Fibroblast of skin of abdomen (primary cell): ENCODE measurements at places on chromosomes 12 and 14.
A peak's percentile ranks its signal among the peaks of the same experiment; 100 is the strongest.

DNA sequence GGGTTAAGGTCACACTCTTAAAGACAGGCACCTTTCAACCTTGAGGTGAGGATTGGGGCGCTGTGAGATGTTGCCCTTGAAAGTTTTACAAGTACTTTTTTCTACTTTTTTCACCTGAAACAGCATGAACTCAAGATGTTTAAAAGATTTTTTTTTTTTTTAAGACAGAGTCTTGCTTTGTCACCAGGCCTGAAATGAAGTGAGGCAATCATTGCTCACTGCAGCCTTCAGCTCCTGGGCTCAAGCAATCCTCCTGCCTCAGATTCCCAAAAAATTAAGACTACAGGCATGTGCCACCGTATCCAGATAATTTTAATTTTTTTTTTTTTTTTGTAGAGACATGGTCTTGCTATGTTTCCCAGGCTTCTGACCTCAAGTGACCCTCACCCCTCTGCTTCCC, 243.9 kb downstream of the DIO2 start:
- no peak for DNase-seq

DNA sequence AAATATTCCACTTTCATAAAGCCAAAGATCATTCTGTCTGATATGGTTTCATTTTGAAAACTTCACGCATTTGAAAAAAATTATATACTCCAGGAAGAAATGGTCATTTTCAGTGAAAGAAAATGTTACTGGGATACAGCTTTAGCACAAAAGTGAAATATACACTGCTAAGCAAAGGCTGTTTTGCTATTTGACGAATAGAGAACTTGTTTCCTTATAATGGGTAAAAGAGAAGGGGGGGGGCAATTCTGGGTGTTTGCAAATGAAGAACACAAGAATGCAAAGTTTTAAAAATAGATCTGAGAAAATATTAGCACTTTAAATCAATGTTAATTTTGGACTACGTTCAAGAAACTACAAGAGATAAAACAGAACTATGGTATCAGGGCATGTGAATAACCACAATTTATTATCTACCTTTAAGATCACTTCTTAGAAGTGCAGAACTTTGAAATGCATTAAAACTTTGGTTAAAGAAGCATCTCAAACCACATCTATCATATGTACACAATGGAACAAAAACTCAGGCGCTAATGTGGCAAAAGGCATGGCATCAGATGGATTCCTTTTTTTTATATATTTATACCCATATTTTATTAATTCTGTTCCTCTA, 51.1 kb downstream of the EFCAB11 start:
- no peak for DNase-seq

- peak; percentile 75 for DNase-seq
These were observed 71.8 kb downstream of the PAWR start for GRCh38 chr12:79618848-79619404.

DNA sequence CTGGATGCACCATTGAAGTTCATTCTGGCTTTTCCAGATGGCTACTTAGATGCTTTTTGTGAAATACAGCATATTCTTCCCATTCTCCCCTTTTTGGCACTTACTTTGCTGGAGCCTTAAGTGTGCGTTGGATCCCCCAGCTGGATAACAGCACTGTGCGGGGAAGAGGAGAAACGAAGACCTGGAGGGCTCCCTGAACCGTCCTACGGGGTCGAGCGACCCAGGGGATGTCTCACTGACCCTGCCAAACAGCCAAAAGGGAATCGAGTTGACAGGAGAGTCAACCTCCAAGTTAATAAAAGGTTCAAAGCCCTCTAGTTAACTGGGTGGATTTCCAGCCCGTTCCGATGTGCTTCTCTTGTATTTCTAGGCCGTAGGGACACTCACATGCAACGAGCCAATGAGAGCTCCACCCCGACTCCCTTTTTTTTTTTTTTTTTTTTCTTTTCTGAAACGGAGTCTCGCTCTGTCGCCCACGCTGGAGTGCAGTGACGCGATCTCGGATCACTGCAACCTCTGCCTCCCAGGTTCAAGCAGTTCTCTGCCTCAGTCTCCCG, 1.0 kb upstream of the CAMKK2 start:
- DNase-seq, result peak; percentile 17

- peak; percentile 52 for DNase-seq
These were observed 311.9 kb upstream of the TBX3 start for GRCh38 chr12:114995891-114996290.

GRCh38 chr12:26631846-26632245, 201.1 kb downstream of the ITPR2 start:
- DNase-seq, result peak; percentile 52

DNA sequence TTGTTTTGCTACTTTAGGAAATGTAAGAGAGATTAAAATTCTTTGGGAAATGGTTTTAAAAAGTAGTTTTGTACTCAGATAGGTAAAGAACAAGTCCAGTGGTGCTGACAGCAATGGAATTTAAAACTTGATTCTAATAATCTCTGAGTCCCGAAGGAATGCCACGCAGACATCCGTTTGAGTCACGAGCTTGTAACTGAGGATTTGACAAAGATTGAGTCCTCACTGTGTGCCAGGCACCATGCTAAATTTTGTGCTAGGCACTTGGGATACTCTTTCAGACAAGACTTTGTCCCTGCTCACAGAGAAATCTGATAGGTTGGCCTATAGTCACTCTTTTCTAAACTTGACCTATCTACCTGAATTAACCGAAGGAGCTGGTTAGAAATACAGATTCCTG, 12.7 kb downstream of the FLRT2 start:
- no peak for DNase-seq

- DNase-seq, result peak; percentile 77
These were observed 215.4 kb downstream of the PELI2 start for GRCh38 chr14:56333359-56334292.

DNA sequence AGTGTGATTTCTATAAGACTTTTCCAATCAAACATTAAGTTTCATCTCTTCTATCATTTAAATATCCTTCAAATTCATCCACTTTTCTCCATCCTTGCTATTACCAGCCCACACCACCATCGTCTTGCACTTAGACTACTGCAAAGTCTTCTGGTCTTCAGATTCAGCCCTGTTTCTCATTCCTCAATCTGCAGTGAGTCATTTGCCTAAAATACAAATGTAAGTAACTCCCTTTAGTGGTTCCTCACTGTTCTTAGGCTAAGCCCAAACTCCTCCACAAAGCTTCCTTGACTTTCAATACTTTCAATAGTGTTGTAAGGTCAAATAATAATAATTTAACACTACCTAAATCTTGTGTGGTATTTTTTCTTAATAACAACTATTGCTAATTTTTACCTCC, 83.3 kb downstream of the PLEKHG7 start:
- DNase-seq, result peak; percentile 31

DNA sequence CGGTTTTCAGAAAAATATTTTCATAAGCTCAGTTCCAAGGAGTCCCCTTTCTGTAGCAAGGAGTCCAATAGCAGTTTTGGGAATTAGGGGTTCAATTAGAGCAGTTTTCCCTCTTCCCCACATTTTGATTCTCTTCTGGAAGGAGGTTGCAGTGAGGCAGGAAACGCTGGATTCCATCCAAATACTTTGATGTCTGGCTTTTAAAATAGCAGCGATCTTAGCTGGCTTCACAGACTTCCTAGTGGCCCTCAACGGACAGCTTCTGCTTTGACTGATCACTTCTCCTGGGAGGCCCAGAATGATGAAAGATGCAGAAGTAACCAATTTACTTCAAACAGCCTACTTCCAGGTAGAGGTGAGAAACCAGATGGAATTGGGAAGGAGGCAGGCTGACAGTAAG, 63.1 kb downstream of the C12orf75 start:
- peak; percentile 76 for DNase-seq

GRCh38 chr14:22808388-22809209, 6.6 kb downstream of the SLC7A7 start:
- DNase-seq, result no peak

DNA sequence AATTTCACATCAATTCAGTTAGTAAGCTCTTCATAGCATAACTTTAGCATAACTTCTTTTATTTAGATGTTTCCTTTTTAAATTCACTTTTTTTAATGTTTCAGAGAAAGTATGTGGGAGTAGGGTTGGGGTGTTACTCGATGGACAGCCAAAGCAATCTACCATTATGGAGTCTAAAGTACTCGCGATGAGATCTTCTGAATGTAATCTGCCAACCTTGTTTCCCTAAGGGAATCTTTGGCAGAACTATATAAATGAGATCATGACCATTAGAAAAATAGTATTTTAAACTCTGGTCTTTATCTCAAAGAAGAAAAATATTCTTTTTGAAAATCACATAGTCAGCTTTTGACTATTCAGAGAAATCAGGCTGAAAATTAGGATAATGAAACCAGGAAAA, 103.9 kb downstream of the BBS10 start:
- DNase-seq, result no peak

GRCh38 chr12:104507672-104508071, 50.9 kb downstream of the CHST11 start:
- DNase-seq, result no peak

GRCh38 chr12:27431185-27431584, 15.4 kb upstream of the SMCO2 start:
- no peak for DNase-seq

- no peak for DNase-seq
These were observed 188.9 kb upstream of the BCL2L14 start for GRCh38 chr12:11881835-11882234.

DNA sequence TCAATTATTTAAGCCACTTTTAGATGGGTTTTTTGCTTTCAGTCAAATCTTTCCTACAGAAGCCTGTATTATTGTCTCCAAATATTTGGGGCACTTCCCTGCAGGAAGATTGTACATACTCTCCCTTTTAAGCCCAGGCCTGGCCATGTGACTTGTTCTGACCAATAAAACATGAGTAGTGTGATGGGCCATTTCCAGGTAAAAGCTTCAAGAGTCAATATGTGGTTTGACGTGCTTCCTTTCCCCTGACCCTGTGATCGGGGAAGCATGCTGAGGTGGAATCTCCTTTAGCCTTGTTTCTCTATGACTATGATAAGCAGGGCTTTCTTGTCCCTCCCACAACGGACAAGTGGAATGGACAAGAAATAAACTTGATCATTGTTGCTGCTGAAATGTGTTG, 14.2 kb upstream of the NIN start:
- DNase-seq, result no peak

GRCh38 chr12:47981496-47982260, 18.3 kb downstream of the TMEM106C start:
- no peak for DNase-seq

DNA sequence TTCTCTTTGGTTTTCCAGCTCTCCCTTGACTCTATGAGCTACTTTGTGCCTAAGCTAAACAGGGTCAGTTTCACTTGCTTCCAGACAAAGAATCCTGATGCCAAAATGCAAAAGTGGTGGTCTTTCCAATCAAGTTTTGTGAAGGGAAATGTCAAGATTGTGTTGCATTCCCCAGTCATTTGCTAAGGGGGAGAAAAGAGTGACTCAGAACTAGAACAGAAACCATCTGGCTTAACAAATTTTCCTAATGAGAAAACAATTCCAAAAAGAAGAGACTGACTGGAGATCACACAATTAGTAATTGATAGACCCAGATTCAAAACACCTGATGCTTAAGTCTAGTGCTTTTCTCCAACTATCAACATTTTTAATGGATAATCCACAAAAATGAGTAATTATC, 235.1 kb upstream of the DIO2 start:
- DNase-seq, result peak; percentile 35

DNA sequence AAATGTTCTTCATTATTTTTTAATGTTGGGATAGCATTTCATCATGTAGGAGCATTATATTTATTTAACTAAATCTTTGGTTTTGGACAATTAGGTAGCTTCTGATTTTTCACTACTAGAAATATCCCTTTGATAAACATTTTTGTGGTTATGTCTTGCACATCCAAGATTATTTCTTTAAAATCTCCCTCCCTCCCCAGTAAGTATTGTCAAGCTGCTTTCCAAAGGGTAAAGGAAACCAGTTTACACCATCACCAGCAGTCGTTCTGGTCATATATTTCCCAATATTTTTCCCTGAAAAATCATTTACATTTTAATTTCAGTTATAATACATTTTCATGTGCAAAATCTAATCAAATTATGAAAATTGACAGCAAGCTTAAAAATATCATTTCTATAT, 11.1 kb downstream of the CD69 start:
- DNase-seq, result no peak

DNA sequence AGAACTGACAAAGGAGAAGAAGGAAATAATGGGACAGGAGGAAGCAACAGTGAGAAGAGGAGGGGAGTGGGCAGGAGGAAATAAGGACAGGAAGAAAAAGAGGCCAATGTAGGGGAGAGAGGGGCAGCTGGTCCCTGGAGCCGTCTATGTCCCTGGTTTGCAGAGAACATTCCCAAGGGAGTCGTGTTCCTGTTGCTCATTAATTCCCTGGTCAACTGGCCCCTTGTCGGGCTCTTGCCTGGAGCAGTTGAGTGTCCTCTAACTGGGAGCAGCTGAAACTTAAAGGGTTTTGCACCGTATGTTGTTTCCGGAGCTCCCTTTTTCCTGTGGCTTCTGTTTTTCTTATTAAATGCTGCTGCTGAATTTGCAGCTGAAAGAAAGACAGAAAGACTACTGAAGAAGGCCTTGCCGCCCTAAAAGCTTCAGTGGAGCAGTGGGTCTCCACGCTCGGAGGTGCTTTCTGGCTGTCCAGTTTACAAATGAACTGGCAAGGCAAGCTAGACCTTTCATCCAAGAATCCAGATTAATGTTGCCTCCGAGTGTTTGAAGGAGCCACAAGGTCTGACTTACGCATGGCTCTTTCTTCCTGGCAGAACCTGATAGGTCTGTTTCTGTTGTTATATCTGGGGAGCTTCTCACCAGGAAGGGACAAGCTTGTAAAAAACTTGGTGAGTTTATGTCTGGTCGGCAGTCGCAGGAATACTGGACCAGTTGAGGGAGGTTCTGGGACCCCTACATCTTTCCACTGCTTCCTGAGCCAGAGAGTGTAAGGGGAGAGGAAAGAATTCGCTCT, 146.2 kb upstream of the RFLNA start:
- DNase-seq, result no peak

GRCh38 chr14:29493849-29494248, 433.8 kb downstream of the PRKD1 start:
- no peak for DNase-seq

- no peak for DNase-seq
These were observed 136.0 kb upstream of the NOS1 start for GRCh38 chr12:117497407-117497806.

DNA sequence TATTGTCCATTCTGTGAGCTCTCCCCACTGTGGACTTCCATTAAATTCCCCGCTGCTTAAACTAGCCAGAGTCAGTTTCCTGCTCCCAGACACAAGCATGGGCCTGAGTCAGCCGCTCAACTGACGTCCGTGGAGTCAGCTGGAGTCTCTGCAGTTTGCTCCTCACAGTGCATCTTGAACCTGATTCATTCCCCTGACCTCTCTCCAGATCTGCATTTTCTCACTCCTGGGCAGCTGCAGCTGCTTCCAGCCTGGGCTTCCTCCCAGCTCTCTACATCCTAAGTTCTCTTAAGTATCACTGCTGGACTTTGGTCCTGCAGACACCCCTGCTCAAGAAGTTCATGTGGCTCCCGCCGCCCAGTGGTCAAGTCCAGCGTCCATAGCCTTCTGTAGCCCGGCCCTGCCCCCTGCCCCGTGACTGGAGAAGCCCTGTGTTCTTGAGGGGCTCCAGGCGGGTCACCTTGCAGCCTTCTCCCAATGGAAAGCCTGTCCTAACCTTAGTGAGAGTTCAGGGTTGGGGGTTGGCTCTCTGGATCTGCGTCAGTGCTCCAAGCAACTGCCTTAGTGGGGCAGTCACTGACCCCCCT, 20.0 kb downstream of the NFKBIA start:
- DNase-seq, result peak; percentile 87

- DNase-seq, result no peak
These were observed 177.8 kb upstream of the SFSWAP start for GRCh38 chr12:131533139-131533538.
